Sciatic nerve (tissue), 2 donors: ENCODE measurements at places on chromosomes 3 and 15. TPM values are rescaled to one million over a fixed set of nuclear protein-coding genes. Genes with fewer than 3 reads are reported as not detected.

The KCNAB1 gene
- 6.2 TPM for total RNA-seq

The CYP11A1 gene
- 4.3 TPM for total RNA-seq

The GASK1A gene
- 17.8 TPM for total RNA-seq

The NR1I2 gene
- not detected for total RNA-seq

The KPNA4 gene
- 62.0 TPM for total RNA-seq

The RNF7 gene
- 62.8 TPM for total RNA-seq

The AHSG gene
- total RNA-seq = not detected

The LEO1 gene
- total RNA-seq = 11.9 TPM
